Karpas-422 (cell line): ENCODE measurements at places on chromosomes 7 and 10. TPM values are rescaled to one million over a fixed set of nuclear protein-coding genes. Genes with fewer than 3 reads are reported as not detected.
A peak's percentile ranks its signal among the peaks of the same experiment; 100 is the strongest.

- no peak for DNase-seq
- H3K4me1 ChIP-seq = no peaks in the 10 kb centered on the region
These were observed 34.4 kb downstream of the COL13A1 start for GRCh38 chr10:69835875-69836730.

The UPK3B gene
- total RNA-seq = 0.26 TPM in 1 of 2 replicates, not detected in the other

DNA sequence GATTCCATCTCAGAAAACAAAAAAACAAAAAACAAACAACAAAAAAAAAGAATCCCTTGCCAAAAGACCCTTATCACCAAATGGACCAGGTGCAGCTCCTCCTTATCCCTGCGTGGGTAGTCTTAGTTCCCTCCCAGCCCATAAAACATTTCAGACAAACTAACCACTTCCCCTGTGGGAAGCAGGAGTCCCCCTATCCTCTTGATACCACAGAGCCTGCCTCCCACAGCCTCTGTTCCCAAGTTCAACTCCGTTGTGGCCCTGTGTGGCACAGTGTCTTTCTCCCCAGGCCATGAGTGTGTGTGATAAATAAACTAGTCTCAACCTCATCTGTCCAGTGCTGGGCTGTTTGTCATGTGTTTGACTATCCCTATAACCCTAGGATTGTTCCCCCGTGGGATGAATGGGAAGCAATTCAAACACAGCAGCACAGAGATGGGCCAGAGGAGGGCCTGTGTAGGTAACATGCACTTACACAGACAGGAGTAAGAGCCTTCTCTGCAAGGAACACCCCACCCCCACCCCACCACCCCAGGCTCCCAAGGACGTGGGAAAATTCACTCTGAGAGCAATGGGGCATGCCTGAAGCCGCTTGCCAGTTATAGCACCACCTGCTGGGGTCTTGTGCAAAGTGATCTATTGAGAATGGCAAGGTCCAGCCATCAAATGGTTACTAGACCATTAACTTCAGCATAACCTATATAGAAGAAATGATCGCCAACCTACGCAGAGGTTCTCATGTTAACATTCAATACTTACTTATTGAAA is 147.1 kb upstream of the GHITM start:
- peak; percentile 53 for DNase-seq
- no peaks in the 10 kb centered on the region for H3K27me3 ChIP-seq
- H3K4me3 ChIP-seq = no peak overlapping the region
- no peak overlapping the region for H3K27ac ChIP-seq
- no peaks in the 10 kb centered on the region for H3K4me1 ChIP-seq

DNA sequence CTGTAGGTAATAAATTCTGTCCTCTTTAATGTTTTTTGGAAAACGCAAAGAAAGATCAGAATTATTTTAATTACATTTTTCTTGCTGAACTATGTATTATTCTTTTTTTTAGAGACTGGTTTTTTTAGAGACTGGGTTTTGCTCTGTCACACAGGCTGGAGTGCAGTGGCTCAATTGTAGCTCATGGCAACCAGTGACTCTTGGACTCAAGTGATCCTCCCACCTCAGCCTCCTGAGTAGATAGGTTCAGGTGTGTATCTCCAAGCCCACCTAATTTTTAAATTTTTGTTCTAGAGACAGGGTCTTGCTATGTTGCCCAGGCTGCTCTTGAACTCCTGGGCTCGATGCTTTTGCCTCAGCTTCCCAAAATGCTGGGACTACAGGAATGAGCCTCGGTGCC is 5.3 kb upstream of the DENND10 start:
- H3K36me3 ChIP-seq = no peaks in the 10 kb centered on the region
- no peak overlapping the region for H3K4me3 ChIP-seq
- no peak overlapping the region for H3K27ac ChIP-seq
- DNase-seq = no peak
- peaks cover 22% of the 10 kb centered on the region for H3K4me1 ChIP-seq

- peak; percentile 69 for DNase-seq
- no peaks in the 10 kb centered on the region for H3K36me3 ChIP-seq
- H3K27ac ChIP-seq = no peak overlapping the region
- no peaks in the 10 kb centered on the region for H3K27me3 ChIP-seq
These were observed 95.5 kb downstream of the CELF2 start for GRCh38 chr10:11113156-11113555.

DNA sequence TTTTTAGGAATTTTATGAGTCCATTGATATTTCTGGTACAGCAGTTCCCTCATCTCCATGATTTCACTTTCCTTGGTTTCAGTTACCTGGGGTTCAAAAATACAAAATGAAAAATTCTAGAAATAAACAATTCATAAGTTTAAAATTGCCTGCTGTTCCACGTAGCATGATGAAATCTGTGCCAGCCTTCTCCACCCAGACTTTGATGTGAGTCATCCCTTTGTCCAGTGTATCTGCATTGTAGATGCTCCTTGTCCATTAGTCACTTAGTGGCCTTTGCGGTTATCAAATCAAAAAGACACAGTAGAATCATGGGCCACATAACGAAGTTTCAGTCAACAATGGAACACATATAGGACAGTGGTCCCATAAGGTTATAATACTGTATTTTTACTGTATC is 286.9 kb downstream of the PTEN start:
- no peak overlapping the region for H3K4me3 ChIP-seq
- H3K36me3 ChIP-seq = no peaks in the 10 kb centered on the region
- no peak for DNase-seq
- no peaks in the 10 kb centered on the region; the same call in 1 of the 2 replicates for H3K4me1 ChIP-seq
- no peaks in the 10 kb centered on the region for H3K27me3 ChIP-seq

- H3K4me1 ChIP-seq = no peaks in the 10 kb centered on the region
- no peak for DNase-seq
- no peak overlapping the region for H3K4me3 ChIP-seq
- no peak overlapping the region for H3K27ac ChIP-seq
These were observed 149.6 kb upstream of the SEMA3E start for GRCh38 chr7:83798489-83798888.

The NET1 gene
- total RNA-seq = 37.2 and 39.1 TPM in 2 replicates

GRCh38 chr10:79179164-79179956 is 110.6 kb downstream of the ZMIZ1 start:
- H3K36me3 ChIP-seq = no peaks in the 10 kb centered on the region
- no peak for DNase-seq
- H3K27me3 ChIP-seq = no peaks in the 10 kb centered on the region
- peaks cover 39% of the 10 kb centered on the region for H3K4me1 ChIP-seq
- H3K27ac ChIP-seq = no peak overlapping the region

GRCh38 chr10:75074711-75075445 is 36.6 kb upstream of the SAMD8 start:
- H3K4me1 ChIP-seq = no peaks in the 10 kb centered on the region
- H3K4me3 ChIP-seq = no peak overlapping the region
- H3K27me3 ChIP-seq = no peaks in the 10 kb centered on the region
- H3K36me3 ChIP-seq = no peaks in the 10 kb centered on the region
- no peak for DNase-seq

- H3K4me1 ChIP-seq = no peaks in the 10 kb centered on the region
- H3K4me3 ChIP-seq = no peak overlapping the region
- H3K27me3 ChIP-seq = no peaks in the 10 kb centered on the region
- no peaks in the 10 kb centered on the region for H3K36me3 ChIP-seq
- H3K27ac ChIP-seq = no peak overlapping the region
These were observed 501 bp downstream of the TFPI2 start for GRCh38 chr7:93890041-93890463.

DNA sequence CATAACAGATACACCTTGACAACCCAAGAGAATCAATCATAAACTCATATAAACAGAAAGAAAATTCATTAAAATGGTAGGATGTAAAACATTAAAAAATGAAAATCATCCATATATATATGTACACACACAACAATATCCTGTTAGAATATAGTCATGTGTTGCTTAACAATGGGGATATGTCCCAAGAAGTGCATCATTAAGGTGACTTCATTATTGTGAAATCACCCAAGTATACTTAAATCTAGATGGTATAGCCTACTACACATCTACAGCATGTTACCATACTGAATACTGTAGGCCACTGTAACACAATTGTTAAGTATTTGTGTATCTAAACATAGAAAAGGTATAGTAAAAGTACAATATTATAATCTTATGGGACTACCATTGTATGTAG is 115.8 kb upstream of the TMEM168 start:
- H3K36me3 ChIP-seq = peaks cover 46% of the 10 kb centered on the region
- no peak for DNase-seq

- H3K27me3 ChIP-seq = no peaks in the 10 kb centered on the region
- peaks cover 19% of the 10 kb centered on the region for H3K36me3 ChIP-seq
- H3K27ac ChIP-seq = 0 out of 2 replicates have a peak overlapping the region, but pooled peaks have one; percentile 13
- peak overlapping the region; percentile 82 for H3K4me3 ChIP-seq
These were observed 1.6 kb downstream of the GLUD1 start for GRCh38 chr10:87092861-87093631.

The SPDYE3 gene
- not detected in 2 replicates for total RNA-seq

The PPP1R3C gene
- total RNA-seq = not detected in 2 replicates

- peaks cover 63% of the 10 kb centered on the region for H3K36me3 ChIP-seq
- no peaks in the 10 kb centered on the region for H3K4me1 ChIP-seq
- H3K27ac ChIP-seq = no peak overlapping the region
- H3K27me3 ChIP-seq = no peaks in the 10 kb centered on the region
These were observed 26.0 kb downstream of the RBM17 start for GRCh38 chr10:6114805-6115341.

DNA sequence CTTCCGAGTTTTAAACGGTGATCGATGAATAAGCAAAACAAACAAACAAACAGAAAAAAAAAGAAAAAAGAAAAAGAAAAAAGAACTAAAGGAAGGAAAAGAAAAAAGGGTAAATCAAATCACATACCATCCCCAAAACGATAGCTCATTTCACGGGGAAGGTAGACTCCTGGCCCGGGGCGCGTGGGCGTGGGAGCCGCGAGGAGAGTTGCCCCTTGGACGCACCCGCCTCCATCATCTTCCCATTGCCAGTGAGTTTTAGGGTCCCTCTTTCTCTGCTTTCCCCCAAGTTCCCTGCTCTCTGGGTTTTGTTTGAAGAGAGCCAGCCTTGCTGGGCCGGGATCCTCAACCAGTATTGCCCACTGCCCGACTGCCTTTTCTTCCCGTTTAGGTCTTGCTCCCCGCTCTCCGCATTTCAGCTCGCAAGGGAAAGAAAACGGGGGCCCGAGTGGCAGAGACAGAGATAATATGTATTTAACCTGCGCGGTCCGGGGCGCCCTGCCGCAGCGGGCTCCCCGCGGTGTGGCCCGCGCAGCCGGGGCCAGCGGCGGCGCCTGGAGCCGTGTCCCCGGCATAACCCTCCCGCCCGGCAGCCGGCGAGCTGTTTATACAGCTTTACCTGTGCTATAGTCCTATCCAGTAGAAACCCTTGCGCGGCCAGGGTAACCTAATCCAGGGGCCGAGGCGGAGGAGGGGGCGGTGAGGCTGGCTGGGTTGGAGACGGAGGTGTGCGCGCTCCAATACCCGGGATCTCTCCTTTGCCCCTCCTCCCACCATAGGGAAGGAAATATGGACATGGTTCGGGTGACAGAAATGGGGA is 5.2 kb upstream of the GATA3 start:
- no peaks in the 10 kb centered on the region for H3K27me3 ChIP-seq
- DNase-seq = no peak
- no peaks in the 10 kb centered on the region for H3K36me3 ChIP-seq

DNA sequence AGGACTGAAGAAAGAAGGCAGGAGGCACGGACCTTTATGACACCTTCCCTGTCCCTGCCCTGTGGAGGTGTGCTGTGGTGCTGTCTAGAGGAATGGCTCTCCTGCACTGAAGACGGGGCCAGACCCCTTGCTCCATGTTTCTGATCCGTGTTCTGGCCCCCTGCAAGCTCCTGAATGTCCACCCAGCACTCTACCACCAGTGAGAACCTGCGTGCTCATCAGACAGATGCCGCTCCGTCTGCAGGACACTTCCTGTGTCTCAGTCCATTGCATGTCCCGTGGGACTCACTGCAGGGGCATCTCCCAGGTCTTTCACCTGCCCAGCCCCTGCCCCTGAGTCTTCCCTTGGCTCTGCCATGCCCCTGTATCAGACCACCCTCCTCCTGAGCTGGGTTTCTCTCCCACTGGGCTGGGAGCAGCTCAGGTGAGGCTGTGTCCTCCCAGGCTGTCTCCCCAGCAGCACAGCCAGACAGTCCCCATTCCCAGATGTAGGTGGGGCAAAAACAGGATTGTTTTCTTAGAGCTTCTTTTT is 278.3 kb upstream of the ZNF32 start:
- DNase-seq = no peak
- H3K4me3 ChIP-seq = no peak overlapping the region
- H3K27me3 ChIP-seq = no peaks in the 10 kb centered on the region
- H3K4me1 ChIP-seq = peaks cover 69% of the 10 kb centered on the region
- no peaks in the 10 kb centered on the region for H3K36me3 ChIP-seq
- no peak overlapping the region for H3K27ac ChIP-seq

- peaks cover 13% of the 10 kb centered on the region for H3K36me3 ChIP-seq
- H3K4me1 ChIP-seq = peaks cover 6% of the 10 kb centered on the region
- no peaks in the 10 kb centered on the region for H3K27me3 ChIP-seq
- no peak overlapping the region for H3K27ac ChIP-seq
These were observed 5.5 kb downstream of the AP3M1 start for GRCh38 chr10:74145133-74145532.

The ZNF138 gene
- 13.6 and 27.2 TPM in 2 replicates for total RNA-seq

GRCh38 chr10:93412801-93413200 is 69.3 kb downstream of the MYOF start:
- peak; percentile 50 for DNase-seq
- H3K27me3 ChIP-seq = no peaks in the 10 kb centered on the region
- peak overlapping the region; percentile 63 for H3K27ac ChIP-seq
- H3K36me3 ChIP-seq = no peaks in the 10 kb centered on the region

GRCh38 chr7:129559564-129559963 is 52.0 kb upstream of the NRF1 start:
- H3K27ac ChIP-seq = no peak overlapping the region
- no peak for DNase-seq
- H3K27me3 ChIP-seq = no peaks in the 10 kb centered on the region
- H3K4me3 ChIP-seq = no peak overlapping the region
- no peaks in the 10 kb centered on the region for H3K4me1 ChIP-seq

GRCh38 chr10:96252730-96253129 is 18.6 kb downstream of the BLNK start:
- peak overlapping the region; percentile 34; the same call in 1 of the 2 replicates for H3K27ac ChIP-seq
- DNase-seq = no peak
- H3K27me3 ChIP-seq = no peaks in the 10 kb centered on the region
- peaks cover 16% of the 10 kb centered on the region for H3K4me1 ChIP-seq

GRCh38 chr10:71989661-71990454 is 25.7 kb downstream of the CHST3 start:
- no peaks in the 10 kb centered on the region for H3K27me3 ChIP-seq
- no peaks in the 10 kb centered on the region for H3K36me3 ChIP-seq
- H3K4me1 ChIP-seq = no peaks in the 10 kb centered on the region

GRCh38 chr10:116694243-116694926 is 48.0 kb downstream of the HSPA12A start:
- no peak overlapping the region for H3K4me3 ChIP-seq
- H3K27ac ChIP-seq = no peak overlapping the region
- no peaks in the 10 kb centered on the region for H3K4me1 ChIP-seq

GRCh38 chr10:131698986-131699385 is 201.8 kb upstream of the PPP2R2D start:
- H3K36me3 ChIP-seq = no peaks in the 10 kb centered on the region
- DNase-seq = no peak
- no peaks in the 10 kb centered on the region for H3K4me1 ChIP-seq
- H3K4me3 ChIP-seq = no peak overlapping the region

The SCIN gene
- total RNA-seq = not detected in 2 replicates

GRCh38 chr7:75872073-75872782 is 6.6 kb upstream of the RHBDD2 start:
- H3K4me3 ChIP-seq = no peak overlapping the region
- peak; percentile 38 for DNase-seq
- no peaks in the 10 kb centered on the region for H3K27me3 ChIP-seq
- no peaks in the 10 kb centered on the region for H3K4me1 ChIP-seq

The OR6B1 gene
- total RNA-seq = not detected in 2 replicates

- H3K36me3 ChIP-seq = no peaks in the 10 kb centered on the region
- H3K4me3 ChIP-seq = no peak overlapping the region
- no peaks in the 10 kb centered on the region for H3K27me3 ChIP-seq
- DNase-seq = no peak
- no peak overlapping the region for H3K27ac ChIP-seq
- no peaks in the 10 kb centered on the region for H3K4me1 ChIP-seq
These were observed 98.7 kb downstream of the SVOPL start for GRCh38 chr7:138602451-138602850.
